ENCODE measurements at places on chromosomes 13 and 19.

DNA sequence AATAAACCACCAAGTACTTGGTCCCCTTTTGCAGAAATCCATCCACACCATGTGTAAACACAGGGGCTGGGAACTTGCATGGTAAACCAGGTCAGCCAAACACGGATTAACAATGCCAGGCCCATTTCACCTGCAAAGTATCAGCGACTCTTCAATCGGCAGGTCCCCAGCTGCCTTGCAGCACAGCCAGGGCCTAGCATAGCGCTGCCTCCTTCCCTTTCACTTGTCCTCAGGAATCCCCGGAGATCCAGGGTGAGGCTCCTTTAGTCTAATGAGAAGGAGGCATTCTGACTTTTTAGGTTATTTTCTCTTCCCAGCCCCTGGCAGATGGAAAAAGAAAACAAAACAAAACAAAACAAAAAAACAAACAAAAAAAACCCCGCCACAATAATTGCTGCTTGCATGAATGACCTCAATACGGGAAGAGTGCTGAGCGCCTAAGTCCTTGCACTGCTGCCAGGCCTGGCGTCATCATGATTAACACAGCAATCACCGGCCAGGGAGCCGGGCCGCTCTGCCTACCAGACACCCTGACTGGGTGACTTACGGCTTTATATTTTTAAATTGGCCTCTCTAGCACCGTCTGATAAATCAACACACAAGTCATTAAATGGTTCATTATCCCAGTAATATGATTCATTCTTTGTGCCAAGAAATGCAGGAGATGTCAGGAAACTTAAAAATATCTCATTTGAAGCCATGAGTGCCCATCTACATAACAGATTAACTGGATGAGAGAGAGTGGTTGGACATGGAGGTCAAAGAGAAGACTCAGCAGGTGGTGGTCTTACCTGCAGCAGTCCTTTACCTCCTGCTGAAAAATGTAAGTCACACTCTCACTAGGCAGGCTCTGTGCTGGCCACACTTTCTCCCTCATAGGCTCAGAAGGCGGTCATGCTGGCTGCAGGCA, 692.7 kb downstream of the UQCRFS1 start:
- no peak for DNase-seq

DNA sequence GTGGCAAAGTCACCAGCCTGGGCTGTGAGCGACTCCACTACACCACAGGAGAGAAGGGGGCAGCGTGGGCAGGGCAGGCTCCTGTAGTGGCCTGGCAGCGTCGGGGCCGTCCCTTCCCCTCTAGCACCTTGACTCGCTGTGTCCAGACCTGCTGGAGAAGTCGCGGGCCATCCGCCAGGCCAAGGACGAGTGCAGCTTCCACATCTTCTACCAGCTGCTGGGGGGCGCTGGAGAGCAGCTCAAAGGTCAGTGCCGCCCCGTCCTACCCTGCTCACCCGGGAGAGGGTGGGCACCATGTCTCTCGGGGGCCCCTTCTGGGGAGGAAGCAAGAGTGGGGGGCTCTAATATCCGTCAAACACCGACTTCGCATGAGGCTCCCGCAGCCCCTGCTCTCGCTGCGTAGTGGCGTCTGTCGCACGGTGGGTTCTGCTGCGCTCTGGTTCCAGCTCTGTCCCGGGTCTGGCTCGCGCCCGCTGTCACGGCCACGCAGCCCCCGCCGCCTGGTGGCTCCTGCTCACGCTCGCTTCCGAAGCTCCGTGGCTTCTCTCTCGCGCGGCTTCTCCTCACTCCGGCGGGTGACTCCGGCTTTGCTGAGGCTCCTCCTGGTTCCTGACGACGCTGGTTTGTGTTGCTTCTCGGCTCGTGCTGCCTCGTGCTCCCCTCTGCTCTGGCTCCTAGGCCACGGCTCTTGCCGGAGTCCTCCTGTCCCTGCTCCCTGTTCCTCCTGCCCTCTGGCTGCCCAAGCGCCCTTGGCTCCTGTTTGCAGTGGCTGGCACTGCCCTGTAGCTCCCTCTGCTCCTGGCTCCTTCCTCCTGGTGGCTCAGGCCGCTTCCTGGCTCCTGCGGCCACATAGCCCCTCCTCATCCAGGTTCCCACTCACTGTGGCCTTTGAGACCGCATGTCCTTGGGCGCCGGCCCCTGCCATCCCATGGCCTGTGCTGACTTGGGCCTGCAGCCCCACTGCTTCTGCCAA, 27.2 kb downstream of the MYH14 start:
- no peak for DNase-seq

DNA sequence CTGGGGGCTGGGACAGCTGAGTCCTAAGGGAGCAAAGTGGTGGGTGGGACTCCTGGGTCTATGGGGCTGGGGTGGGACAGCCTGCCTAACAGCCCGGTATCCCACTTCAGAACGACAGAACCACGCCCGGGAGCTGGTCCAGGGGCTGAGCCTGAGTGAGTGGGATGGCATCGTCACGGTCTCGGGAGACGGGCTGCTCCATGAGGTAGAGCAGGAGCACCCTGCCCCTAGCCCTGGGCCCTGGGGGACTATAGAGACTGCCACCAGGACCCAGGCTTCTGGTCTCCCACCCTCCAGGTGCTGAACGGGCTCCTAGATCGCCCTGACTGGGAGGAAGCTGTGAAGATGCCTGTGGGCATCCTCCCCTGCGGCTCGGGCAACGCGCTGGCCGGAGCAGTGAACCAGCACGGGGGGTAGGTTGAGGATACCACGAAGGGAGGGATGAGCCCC, 8.6 kb downstream of the SPHK2 start:
- DNase-seq: no peak

DNA sequence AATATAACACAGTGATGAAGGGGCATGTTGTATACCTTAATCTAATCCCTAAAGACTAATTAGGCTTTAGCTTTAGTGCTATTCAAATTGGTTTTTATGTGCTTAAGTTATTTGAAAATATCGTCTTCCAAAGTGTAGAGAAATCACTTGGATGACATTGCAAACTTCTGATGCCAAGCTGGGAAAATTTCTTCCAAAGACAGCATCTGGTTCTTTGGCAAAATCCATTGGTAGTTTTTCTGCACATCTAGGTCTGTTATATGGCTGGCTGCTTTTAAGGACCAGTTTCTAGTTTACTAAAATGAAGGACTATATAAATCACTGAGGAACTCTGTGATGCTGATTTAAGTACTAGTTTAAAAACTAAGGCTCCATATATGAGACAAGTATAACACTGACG, 2362.3 kb downstream of the PCDH9 start:
- DNase-seq: no peak

- DNase-seq: no peak
Measured at GRCh38 chr19:40542202-40542859, 34.3 kb upstream of the SHKBP1 start.

- peak; percentile 40 for DNase-seq
Measured at GRCh38 chr13:98570929-98571372, 6.0 kb downstream of the STK24 start.

DNA sequence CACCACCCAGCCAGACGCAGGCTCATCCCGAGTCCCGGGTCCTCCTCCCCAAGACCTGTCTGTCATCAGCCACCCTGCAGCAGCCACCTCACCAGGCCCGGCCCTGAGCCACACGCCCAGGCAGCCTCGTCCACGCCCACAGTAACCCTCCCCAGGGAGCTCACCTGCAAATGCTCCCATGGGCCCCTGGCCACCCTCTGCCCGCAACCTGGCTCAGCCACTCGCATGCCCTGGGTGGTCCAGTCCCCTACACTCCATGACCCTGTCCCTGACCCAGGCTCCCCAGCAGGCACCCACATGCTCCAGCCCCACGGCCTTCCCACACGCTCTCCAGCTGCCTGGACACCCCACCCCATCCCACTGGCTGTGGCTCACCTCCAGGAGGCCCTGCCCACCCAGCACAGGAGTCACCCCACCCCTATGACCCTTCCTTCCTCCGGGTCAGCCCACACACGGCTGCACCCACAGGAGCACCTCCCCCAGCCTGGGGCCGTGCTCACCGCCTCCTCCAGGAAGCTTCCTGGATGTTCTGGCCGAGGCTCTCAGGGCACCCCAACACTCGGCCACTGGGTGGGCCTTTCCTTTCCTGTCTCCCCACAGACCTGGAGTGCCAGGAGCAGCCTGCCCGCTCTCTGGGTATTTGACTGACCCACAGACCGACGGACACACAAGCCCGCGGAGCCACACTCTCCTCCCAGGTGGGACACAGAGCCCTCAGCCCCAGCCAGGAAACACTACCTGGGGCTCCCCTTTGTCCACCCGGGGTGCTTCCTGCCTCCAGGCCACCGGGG, 3.6 kb downstream of the TMEM259 start:
- DNase-seq: no peak

Data from brain microvascular endothelial cell (primary cell).